ENCODE measurements at places on chromosomes 3 and 15.

GRCh38 chr15:63990454-63990853 lies 55.8 kb downstream of the DAPK2 start:
- DNase-seq: no peak

GRCh38 chr3:12870942-12871341 lies 29.6 kb upstream of the RPL32 start:
- no peak for DNase-seq

- DNase-seq: no peak
These were observed 50.4 kb downstream of the BOC start for GRCh38 chr3:113261626-113262303.

- peak; percentile 80 for DNase-seq
These were observed 250.7 kb upstream of the TBL1XR1 start for GRCh38 chr3:177447938-177448337.

- peak; percentile 98 for DNase-seq
These were observed 35.0 kb downstream of the PLOD2 start for GRCh38 chr3:146125951-146126350.

DNA sequence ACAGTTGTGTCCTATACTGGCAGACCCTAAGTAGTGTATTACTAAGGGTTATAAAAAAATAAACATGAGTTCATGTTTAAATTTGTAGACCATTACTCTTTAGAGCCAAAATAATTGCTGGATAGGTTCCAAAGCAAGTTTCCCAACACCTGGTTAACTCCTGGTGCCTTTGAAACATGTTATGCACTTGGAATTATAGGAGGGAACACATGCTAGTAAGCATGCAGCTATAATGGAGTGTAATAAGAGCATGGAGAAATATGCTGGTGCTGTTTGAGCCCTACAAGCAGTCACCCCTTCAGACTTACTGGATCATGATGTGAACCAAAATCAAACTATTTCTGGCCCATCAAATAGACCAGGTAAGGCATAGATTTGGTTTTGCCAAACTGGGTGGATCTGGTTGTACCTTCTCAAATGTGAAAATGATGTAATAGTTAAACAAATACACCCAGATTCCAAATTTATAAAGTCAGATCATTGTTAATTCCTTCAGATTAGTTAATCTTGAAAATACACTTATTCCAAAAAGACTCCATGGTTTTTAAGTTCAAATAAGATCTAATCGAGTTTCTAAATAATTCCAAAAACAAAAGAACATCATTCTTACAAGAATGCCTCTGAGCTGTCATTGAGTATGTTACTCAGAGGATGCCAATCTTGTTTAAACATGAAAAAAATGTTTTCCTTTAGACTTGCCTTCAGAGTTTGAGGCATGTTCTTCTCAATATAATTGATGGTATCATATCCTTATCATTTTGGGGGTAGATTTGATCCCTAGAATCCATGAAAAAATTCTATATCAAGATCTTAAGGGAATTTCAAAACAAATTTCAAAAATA lies 69.3 kb downstream of the LRRC28 start:
- peak; percentile 11 for DNase-seq

DNA sequence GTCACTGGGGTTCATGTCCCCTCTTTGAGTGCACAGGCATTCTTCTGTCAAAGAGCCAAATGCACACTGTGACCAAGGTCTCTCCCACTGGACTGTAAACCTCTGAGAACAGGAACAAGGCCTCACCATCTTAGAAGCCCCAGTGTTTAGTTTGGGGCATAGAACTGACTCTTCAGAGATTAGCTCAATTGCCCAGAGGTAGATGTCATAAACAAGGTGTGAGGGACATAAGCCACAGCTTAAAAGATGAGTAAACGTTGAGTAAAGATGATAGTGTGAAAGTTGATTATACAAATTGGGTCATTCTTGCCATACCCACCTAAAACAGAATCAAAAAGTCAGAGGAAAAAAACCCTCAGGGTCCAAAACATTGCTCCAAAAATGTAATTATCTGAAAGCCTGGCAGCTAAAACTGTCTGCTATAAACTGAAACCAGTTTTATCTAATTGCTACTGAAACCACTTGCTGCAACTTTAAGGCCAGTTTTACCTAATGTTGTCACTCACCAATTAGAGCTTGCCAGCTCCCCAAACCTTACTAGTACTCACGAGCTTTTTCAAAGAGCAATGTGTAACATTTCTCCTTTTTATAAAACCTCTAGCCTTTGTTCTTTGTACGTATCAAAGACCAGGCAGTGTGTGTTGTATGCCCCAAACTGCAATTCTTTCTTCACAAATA lies 415.2 kb downstream of the RAP2B start:
- DNase-seq: no peak

GRCh38 chr3:62252438-62253157 lies 120.8 kb downstream of the FEZF2 start:
- DNase-seq: peak; percentile 22

- DNase-seq: no peak
These were observed 20.9 kb upstream of the MUC20 start for GRCh38 chr3:195699860-195700259.

GRCh38 chr3:58874795-58875194 lies 175.0 kb downstream of the CFAP20DC start:
- DNase-seq: peak; percentile 89

DNA sequence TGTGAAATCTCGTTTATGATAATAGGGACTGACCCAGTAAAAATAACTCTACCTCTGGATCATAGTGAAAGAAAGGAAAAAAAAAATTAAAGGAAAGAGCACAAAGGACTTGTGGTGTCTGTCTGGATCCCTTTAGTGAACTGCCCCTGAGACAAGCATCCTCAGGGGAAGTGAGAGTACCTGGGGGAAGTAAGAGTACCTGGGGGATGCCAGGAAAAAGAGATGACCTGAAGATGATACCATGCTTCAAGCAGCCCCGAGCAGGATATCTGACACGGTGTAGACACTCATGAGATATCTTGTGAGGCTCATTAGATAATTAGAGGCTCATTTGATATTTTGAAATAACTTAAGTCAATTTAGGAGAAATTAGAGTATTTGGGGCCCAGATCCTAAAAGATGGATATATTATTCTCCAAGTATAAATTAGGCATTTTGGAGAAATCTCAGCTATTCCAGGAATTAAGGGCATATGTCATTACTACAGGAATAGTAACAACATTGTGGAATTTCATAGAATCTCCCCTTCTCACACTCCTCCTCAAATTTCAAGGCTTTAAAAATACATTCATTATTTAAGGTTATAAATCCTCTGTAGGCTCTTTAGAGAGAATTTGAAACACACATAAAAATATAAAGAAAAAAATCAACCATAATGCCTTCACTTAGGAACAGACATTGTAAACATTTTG lies 36.3 kb upstream of the PSMD6 start:
- DNase-seq: no peak

All from renal cortical epithelial cell (primary cell).